ENCODE measurements at places on chromosomes 5 and 9.

- DNase-seq: no peak
Measured at GRCh38 chr5:77282337-77283027, 72.0 kb downstream of the PDE8B start.

- DNase-seq: peak; percentile 77
Measured at GRCh38 chr9:99172124-99173091, 49.3 kb downstream of the ALG2 start.

DNA sequence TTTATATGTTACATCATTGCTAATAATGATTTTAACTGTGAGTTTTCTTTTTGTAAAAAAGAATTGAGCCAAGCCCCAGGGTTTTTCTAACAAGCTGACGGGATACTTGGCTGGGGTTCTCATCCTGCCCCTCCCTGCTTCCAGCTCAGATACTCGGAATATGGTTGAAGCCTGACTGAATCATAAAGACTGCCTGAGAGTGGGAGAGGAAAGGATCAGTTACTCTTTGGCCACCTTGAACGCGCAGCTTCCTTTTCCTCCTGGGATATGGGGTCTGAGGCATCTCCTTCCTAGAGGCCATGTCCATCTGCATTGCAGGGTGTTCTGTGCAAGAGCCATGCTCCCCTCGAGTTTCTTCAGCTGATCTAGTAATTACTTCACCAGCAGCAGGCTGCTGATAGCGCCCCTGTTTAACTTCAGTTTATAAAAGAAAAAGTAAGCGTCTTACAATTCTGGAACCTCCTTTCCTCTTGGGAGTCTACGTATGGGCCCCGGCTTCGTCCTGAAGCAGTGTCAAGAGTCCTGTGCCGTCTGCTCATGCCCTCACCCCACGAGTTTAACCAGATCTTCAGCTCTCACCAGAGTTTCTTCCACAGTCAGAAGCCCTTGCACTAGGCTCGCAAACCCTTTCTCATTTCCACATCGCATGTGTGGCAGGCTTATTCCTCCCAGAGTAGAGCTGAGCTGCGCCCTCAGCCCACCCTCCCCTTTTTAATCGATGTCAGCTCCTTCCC, 130.0 kb downstream of the MVB12B start:
- no peak for DNase-seq

DNA sequence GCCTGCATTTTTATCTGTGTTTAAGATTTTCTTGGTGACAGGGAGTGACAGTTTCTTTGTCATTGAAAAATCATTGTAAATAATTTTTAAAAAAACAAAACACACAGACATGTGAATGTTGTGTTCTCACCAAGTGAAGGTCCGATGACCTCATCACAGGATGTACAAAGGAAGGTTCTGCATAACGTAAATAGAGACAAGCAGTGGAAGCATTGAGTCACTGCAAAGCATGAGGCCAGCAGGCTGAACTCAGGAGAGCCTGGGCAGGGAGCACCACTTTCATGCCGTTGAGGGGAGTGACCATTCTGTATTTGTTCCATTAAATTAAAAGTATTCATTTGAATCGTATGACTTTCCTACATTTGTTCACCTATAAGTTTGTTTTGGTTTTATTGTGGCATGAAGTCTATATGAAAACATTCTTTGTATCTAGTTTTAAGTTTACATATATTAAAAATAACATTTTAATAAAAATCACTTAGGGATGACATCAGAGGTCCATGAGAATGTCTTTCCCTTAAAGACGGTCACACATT, 70.4 kb upstream of the TLE1 start:
- DNase-seq: no peak

GRCh38 chr5:132467287-132467984, 23.1 kb downstream of the IRF1 start:
- DNase-seq: no peak

DNA sequence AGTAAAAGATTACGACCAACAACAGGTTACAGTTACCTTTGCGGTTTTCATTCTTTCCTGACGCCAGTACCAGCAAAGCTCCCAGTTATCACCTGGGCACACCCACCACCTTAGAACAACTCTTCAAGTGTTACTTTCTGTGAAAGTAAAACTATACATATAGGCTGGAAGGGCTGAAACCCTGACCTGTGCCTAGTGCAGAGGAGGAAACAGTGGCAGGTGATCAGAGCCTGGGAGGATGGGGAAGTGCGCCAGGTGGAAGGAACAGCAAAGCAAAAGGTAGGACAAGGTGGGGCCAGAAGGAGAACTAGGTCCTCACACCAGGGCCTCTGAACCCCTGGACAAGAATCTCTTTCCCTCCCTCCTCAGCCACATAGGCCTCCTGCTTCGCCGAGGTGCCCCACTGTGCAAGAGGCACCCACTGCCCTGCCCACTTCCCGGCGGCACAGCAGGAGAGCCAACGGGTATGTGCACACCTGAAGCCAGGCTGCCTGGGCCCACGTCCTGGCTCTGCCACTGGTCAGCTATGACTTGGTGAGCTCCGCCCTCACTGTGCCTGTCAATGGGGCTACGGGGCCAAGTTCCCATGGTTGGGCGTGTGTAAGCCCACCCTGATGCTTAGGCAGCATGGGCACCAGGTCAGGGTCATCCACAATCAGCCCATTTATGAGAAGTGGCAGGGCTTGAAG, 26.9 kb downstream of the BICD2 start:
- no peak for DNase-seq

- DNase-seq: peak; percentile 76
Measured at GRCh38 chr5:147743678-147744374, 38.7 kb downstream of the JAKMIP2 start.

DNA sequence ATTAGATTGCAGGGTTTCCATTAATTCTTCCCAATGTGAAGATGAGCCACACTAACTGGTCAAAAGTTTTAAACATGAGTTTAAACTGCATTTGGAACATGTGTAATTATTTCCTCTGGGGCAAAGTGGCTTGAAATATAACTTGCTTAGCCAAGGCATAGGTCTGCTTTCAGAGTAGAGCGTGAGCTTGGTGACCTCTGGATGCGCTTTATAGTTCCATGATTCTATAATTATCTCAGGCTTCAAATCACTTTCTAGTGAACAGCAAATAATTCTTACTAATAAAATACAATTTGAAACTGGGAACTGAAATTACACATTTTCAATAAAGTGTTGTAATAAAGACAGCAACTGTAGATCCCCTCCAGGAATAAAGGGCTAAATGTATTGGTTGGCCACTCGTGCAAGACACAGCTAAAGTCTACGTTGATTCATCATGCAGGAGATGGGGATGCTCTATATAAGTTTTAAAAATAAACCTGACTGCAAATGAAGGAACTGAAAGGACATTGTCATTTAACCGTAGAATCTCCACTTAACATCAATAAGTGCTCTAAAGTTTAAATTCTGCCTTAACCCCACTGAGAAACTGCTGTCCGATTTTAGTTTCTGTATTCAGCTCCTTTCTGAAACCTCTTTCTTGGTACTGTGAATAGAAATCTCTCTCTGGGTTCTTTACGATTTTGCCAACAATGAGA, 460.0 kb downstream of the PSAT1 start:
- DNase-seq: no peak

DNA sequence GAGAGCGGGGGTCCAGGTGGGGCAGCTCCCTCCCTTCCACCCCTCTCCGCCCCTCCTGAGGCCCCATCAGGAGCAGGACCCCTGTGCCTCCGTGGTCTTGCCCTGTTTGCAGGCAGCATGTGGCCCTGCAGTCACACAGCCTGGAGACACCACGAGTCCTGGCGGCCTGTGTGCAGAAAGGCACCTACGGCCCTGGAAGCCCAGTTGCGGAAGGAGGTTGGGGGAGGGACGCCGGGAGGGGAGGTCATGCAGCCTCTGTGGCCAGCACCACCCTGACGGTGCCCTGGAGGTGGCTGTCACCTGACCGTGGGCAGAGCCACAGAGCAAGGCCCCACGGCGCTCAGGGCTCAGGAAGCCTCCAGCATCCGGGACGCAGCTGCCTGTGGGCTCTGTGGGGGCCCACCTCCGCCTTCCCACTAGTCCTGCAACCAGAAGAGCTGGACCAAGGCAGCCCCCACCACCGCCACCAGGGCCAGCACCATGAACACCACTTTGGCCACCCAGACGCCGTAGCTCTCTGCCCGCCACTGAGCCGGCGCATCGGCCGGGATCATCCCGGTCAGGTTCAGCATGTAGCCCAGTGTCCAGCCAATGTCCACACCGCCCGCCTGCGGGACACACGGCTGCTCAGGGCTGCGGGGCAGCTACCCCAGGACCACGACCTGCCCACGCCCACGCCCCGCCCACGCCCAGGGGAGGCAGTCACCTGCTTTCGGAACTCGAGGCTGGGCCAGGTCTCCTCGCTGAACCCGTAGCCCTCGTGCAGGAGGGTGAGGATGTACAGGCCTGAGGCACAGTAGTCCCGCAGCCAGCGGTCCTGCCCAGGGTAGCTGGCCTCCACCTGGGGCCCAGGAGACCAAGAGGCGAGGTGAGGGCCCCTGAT, 6.4 kb downstream of the ENTPD8 start:
- DNase-seq: no peak

DNA sequence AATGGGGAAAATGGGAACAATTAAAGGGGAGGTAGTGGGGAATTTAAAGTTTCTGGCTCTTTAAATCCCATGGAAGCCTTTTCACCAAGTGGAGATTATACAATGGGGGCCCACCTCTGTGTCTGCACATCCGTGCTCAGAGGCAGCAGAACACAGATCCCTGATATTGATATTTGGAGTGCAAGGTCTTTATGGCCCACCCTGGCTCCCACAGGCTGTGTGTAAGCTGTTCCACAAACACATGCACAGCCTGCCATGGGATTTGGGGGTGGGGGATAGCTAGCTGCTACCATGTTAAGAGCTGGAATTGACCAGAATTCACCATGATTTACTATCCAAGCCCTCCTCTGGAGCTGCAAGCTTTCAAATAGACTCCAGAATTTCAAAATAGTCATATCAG, 55.9 kb downstream of the RASGEF1C start:
- no peak for DNase-seq

DNA sequence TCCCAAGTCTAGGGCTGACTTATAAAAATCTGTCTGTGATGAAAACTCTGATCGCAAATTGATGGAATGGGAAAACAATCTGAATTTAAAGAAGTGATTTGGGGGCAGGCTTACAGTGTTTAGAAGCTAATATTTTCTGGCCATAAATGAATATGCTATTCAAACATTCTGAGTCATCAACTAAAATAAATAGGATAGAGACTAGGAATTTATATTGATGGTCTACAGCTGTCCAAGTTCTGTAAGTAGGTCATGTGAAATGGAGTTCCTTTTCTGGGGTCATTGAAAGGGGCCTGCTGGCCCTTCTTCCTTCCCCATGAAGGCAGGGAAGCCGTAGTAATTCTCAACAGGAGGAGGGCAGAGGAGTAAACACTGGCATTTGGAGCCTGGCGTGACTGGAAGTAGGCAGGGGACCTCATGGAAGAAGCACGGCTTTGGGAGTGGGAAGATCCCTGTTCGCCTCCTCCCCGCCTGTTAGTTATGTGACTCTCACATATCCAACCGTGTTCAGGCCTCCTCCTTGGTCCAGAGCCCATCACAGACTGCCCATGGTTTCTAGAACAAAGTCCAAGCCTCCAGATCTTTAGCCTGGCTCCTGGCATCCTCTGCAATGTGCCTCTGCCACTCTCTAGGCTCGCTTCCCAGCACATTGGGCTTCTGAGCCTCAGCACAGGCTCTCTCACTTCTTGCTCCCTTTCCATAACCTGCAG, 31.7 kb downstream of the ALG2 start:
- no peak for DNase-seq

- no peak for DNase-seq
Measured at GRCh38 chr9:78144663-78145377, 91.1 kb upstream of the CEP78 start.

DNA sequence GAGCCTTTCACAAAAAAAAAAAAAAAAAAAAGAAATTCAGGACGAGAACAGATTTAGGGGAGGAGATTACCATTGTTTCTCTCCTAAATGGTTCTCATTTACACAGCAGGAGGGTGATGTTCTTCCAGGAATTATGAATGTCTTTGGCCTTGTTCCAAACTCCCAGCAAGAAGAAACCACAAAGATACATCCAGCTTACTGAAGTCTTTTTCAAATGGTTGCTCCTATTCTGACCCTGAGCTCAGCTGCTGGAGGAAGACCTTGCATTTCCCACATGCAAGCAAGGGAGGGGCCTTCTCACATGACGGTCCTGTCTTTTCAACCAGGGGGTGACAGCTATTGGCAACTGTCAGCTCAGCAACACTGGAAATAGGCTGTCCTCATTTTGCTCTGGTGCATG, 203.0 kb upstream of the VLDLR start:
- peak; percentile 79 for DNase-seq

DNA sequence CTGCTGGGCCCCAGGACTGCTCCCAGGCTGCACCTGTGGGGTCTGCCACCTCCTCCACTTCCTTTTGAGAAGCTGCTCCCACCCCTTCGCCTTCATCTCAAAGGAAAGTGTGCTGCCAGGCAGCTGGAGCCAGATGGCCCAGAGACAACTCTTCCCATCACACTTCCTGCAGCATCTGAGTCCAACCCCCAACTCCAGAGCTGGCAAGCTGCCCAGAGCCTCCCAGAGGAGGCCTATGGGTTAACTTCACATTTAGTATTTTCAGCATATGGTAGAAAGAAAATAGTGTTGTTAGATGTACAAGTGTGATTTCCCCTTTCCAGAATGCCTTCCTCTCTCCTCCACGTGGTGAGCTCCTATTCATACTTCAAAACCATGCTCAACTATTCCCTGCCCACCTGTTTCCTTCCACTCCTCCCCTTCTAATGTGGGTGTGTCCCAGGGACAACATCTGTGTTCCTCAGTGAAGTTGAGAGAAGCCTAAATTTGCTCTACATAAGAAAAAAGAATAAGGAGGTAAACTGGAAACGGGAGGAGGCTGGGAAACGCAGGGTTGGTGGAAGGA, 38.6 kb upstream of the KCNMB1 start:
- DNase-seq: peak; percentile 11

GRCh38 chr5:27011274-27011673, 27.1 kb downstream of the CDH9 start:
- no peak for DNase-seq

- no peak for DNase-seq
Measured at GRCh38 chr9:106700676-106701075, 162.3 kb upstream of the ZNF462 start.

- DNase-seq: no peak
Measured at GRCh38 chr9:75132244-75132643, 43.9 kb downstream of the OSTF1 start.

DNA sequence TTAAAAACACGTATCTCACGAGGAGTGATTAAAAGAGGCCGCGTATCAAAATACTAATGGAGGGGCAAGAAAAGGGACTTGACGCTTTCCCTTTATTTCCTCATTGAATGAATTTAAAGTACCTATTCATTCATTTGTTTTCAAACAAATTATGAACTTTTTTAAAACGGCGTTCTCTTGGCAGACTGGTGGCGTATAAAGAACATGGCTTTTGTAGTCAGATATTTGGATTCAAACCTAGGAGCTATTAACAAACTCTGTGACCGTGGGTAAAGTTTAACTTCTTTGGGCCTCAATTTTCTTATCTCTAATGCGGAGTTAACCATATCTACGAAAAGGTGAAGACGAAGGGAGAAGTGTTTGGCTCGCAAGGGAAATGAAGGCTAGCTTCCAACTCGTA, 876 bp downstream of the CAAP1 start:
- DNase-seq: no peak

- peak; percentile 53 for DNase-seq
Measured at GRCh38 chr5:67350185-67350584, 153.6 kb upstream of the CD180 start.

- no peak for DNase-seq
Measured at GRCh38 chr9:117644932-117645636, 59.1 kb upstream of the TLR4 start.

Measured in NCI-H748 treated with DMSO at 0.1 percent for 48 hours (cell line).